ENCODE measurements at places on chromosomes 4 and X. TPM values are rescaled to one million over a fixed set of nuclear protein-coding genes. Genes with fewer than 3 reads are reported as not detected.

DNA sequence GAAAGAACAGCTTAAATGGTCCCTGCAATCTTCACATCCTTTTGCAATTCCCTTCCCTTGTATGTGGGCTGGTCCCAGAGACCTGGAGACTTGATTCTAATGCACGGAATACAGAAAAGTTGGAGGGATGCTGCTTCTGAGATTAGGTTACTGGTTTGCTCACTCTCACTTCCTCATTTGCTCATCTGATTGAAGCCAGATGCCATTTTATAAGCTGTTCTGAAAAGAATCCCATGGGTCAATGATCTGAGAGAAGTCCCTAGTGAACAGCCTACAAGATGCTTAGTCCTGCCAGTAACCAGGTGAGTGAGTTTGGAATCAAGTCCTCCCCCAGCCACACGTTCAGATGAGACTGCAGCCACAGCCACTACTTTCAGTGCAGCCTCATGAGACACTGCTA is 35.9 kb downstream of the MAGEA1 start:
- DNase-seq = no peak

GRCh38 chr4:179624768-179625181 is 2182.5 kb upstream of the AGA start:
- DNase-seq = peak; percentile 22

- peak; percentile 97 for DNase-seq
Observed at GRCh38 chrX:13110433-13111324, 66.3 kb upstream of the FAM9C start.

Gene PCDH10
- 0.10 TPM for total RNA-seq

Gene SMR3B
- not detected for total RNA-seq

Gene CT45A2
- total RNA-seq = not detected

Gene SSX3
- not detected for total RNA-seq

Gene IQCM
- not detected for total RNA-seq

Gene MAGEB17
- not detected for total RNA-seq

Gene MAGEC2
- 184 TPM for total RNA-seq

Measured in RPMI7951 (cell line).